ENCODE measurements at places on chromosomes 11 and 22.

DNA sequence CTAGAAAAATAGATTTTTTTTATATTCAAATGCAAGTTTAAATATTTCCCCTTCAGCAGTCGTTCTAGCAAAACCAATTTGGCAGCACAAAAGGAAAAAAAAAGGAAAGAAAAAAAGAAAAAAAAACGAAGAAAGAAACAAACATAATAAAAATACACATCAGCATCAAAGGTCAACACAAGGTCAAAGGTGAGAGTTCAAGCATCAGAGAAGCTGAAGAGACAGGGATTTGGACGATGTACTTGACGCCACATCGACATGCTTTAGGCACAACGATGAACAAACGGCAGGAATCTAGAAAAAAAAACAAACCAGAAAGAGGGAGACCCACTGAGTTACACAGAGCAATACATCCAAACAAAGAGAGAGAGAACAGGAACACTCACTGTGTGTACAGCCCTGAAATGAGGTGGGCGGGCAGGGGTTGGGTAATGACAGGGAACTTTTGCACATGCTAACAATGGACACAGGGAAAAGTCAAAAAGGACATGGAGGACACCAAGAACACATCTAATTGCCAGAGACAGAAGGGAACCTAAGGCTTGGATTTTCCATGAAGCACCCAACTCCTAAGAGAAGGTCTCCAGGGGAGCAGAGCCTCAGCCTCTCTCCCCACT is 19.8 kb upstream of the RAPSN start:
- no peak for DNase-seq

GRCh38 chr11:103902994-103903393 is 133.4 kb upstream of the DDI1 start:
- DNase-seq, result no peak

GRCh38 chr11:19939415-19939929 is 220.8 kb downstream of the DBX1 start:
- no peak for DNase-seq

- no peak for DNase-seq
Observed at GRCh38 chr11:94803491-94803890, 35.3 kb downstream of the AMOTL1 start.

GRCh38 chr11:132080127-132080526 is 709.7 kb downstream of the NTM start:
- DNase-seq, result no peak

DNA sequence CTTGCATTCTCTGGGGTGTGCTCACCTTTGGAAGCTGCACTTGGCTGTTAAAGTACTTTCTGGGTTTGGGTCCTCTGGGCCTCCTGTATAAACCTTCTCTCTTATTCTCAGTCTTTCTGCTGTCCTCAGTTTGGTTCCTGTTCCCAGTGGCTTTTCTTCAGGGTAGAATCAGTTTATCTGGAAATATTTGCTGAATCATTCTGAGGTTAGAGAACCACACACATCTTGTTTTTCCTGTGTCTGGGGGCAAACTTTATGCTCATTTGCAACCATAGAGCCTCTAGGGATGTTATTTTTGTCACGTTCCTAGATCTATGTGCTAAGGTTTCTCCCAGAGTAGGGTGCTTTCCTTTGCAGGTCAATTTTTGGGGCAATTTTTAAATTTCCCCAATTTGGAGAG is 224.3 kb upstream of the C11orf87 start:
- no peak for DNase-seq

- DNase-seq, result no peak
Observed at GRCh38 chr22:21009638-21010425, 5.1 kb upstream of the P2RX6 start.

GRCh38 chr11:27921472-27921871 is 186.5 kb downstream of the KIF18A start:
- no peak for DNase-seq

DNA sequence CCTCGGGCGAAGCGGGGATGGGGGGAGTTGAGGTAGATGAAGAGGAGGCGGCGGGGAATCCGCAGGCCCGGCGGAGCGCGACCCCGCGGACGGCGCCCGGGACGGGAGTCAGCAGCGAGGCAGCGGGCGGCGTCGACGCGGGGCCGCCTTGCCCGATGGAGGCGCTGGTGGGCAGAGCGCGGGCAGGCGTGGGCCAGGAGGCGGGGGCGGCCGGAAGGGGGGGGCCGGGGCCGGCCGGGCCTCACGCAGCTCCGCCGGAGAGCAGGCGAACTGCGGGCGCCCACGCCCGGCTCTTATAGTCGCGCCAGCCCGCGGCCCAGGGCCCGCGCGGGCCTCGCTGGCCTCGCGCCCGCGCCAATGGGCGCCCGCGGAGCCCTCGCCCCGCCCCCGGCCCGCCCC is at the start of gene IGF2:
IGF2 (minus strand) TSS at position 267 of the 399 bp plus-strand sequence. CDS start 3,866 bp downstream, outside the sequence.
- no peak for DNase-seq

DNA sequence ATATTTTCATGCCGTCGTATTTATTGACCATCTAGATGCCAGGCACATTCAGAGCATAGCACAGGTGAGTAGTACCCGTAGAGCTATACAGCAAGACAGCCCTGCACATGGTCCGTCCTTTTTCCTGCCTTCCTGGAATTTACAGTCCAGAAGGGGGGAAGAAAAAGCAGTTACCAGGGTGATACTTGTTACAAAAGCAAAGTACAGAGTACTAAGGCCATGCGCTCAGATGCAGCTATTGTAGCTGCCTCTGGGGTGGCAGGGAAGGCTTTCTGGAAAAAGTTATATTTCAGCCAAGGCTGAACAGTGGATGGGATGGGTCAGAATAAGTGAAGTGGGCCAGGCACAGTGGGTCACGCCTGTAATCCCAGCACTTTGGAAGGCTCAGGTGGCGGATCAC is 36.2 kb downstream of the JHY start:
- no peak for DNase-seq

Data from stimulated activated CD8-positive, alpha-beta memory T cell treated with anti-CD3 and anti-CD28 coated beads, Interleukin-4, amount 100 ng/mL, for 48 hours (primary cell).